ENCODE measurements at places on chromosomes 2 and 18.
A peak's percentile ranks its signal among the peaks of the same experiment; 100 is the strongest.

DNA sequence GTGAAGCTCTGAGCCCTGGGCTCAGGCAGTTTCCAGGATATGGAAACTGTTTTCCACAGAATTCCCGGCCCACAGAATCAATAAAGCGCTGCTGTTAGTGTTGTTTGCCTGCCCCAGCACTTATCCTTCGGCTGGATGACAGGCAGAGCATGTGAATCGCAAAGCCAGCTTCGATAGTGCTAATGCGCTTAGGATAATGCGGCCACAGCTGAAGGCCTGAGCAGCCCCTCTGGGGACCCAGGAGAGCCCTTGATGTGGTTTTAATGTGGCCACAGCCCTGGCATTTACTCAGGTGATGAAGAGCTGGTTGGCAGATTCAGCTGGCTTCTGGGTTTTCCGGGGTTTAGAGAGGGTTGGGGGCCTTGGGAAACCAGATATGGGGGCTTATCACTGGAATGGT, 23.7 kb downstream of the PCARE start:
- peak; percentile 73 for DNase-seq

GRCh38 chr2:225670111-225670974, 270.8 kb downstream of the NYAP2 start:
- no peak for DNase-seq

DNA sequence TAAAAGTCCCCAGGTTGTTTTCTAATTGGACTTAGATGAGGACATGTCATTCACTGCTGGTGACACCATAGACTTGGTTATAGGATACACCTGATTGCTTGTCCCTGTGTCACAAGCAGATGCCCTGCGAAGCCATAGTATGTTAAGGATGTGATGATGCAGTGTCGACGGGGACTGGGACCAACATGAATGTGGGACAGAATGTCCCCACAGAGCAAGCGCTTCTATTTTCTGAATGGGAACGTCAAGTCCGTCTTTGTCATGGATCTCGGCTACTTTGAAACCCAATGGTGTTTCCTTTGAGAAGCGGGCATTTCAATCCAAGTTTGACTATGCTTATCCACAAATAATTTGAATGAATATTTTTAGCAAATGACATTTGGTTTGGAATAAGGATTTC, 2.1 kb downstream of the GCG start:
- no peak for DNase-seq

GRCh38 chr2:65527451-65528240, 95.2 kb upstream of the SPRED2 start:
- no peak for DNase-seq

DNA sequence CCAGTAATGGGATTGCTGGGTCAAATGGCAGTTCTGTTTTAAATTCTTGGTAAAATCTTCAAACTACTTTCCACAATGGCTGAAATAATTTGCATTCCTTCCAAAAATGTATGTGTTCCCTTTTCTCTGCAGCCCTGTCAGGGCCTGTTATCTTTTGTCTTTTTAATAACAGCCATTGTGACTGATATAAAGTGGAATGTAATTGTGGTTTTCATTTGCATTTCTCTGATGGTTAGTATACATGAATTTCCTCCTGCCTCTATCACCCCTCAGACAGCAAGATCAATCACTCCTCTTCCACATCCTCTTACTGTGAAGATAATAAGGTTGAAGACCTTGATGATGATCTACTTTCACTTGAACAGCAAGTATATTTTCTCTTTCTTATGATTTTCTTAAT, 304.8 kb upstream of the FSIP2 start:
- no peak for DNase-seq

DNA sequence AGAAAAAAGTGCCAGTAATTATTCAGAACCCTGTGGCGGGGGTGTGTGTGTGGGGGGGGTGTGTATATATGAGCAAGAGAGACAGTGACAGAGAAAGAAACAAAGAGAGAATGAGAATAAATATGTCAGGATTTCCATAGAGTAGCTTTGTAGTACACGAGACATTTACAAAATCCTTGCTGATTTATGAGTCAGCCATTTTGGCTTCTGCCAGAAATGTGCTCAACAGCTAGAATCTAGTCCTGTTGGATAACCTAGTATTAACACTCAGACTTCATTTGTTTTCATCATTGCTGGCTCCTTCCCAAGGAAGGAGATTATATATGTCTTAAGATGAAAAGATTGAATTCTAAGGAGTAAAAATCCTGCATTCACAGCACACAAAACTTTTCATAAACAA, 140.5 kb upstream of the HNRNPA3 start:
- no peak for DNase-seq

- DNase-seq: no peak
Measured at GRCh38 chr2:188773075-188773474, 201.1 kb upstream of the COL3A1 start.

GRCh38 chr2:122525336-122525735, 769.9 kb downstream of the TSN start:
- DNase-seq: no peak

DNA sequence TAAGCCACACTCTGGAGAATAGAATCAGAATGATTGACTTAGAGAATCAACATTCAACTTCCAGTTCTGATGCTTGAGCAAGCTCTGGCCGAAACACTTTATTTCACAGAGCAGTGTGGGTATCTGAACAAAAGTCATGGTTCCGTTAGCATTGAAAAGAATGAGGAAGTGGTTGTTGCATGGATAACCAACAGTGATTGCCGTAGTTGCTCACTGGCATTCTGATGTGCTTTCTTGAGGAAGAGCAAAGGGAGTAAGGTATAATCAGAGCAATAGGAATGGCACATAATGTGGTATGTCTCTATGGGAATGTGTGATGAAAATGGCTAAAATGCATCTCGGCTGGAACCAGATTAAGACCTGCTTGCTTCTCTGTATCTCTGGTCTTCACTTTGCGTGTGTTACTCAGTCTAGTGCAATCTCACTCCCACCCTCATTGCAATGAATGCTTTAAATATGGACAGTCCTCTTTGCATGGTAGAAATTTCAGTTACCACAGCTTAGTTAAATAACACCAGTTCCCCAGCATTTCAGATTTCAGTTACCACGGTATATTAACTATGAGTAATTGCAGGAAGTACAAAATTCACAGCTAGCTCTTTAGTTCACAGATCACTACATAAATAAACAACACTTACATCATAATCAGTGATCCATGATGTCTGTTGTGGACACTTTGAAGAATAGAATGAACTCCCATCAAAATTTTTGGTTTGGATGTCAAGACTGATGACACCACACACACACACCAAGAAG, 7.8 kb upstream of the RAB12 start:
- DNase-seq: no peak

- no peak for DNase-seq
Measured at GRCh38 chr2:186641132-186641806, 51.4 kb downstream of the ITGAV start.

DNA sequence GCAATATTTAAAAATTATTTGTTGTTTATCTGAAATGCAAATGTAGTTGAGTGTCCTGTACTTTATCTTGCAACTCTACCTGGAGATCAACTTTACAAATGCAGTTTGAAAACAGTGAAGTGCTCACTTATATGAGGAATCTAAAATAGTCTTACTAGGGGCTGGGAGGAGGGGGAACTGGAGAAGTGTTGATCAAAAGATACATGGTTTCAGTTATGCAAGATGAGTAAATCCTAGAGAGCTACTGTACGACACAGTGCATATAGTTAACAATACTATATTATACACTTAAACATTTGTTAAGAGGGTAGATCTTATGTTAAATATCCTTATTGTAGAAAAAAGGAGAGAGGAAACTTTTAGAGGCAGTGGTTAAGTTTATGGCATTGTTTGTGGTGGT, 241.9 kb downstream of the BCL11A start:
- no peak for DNase-seq

DNA sequence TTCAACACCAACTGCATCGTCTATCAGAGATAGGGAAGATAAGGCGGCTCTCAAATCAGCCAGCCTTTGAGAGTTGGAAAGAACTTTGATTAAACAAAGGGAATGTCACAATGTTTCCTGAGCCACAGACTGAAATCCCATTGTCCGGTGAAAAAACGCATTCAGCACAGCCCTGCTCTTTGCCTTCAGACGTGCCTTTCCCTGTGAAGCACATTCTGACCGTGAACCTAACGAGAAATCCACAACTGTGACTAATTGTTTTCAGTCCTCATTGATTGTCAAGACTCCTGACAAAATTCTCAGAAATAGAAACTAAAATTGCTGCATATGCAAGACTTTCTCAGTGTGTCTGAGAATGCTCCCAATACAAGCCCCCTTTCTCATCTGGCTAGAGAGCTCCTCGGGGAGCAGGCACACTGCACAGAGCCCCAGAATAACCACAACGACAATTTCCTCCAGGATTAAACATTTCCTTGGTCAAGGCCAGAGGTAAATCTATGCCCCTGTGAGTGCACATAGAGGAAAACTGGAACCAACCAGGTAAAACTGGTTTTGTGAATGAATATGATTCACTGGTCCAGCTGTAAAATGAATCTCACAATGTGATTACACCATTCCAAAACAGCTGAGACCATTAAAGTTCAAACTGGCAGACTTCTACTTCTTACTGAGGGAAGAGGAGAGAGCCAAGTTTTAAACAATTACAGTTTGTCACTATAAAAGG, 561.9 kb upstream of the ID2 start:
- no peak for DNase-seq

DNA sequence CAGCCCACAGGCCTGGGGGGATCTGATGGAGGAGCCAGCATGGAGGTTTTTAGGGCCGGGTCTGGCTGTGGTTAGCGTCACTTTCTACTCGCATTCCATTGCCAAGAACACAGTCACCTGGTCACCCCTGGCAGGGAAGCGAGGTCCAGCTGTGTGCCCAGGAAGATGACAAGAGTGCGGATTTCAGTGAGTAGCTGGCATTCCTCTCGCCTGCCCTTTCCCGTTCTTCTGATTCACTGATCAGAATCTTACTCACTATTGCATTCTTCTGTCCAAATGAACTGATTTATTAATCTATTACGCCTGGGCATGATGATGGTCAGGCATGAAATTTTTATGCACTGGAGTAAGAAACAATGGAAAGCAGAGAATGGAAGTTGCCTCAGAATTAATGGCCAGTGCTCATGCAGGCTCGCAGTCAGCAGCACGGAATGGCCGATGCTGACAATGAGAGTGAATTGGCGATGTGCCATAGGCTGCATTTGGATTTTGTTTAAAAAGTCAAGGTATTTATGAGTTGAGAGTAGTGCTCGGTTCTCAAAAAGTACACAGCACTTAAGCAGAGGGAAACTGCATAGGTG, 76.4 kb upstream of the MGAT5 start:
- DNase-seq: no peak

DNA sequence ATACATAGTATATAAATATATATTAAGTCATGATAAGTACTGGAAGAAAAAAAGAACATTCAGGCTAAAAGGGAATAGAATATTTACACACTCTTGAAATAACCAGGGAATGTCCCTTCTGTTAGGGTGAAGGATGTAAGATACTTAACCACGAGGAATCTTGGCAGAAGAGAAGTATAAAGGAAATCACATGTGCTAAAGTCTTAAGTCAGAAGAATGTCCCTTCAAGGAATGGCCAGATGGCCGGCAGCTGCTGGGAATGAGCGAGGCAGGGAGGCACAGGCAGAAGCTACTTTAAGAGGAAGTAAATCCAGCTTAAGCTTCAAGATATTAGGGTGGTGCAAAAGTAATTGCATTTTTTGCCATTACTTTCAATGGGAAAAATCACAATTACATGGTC, 5.5 kb downstream of the CCDC102B start:
- DNase-seq: no peak

DNA sequence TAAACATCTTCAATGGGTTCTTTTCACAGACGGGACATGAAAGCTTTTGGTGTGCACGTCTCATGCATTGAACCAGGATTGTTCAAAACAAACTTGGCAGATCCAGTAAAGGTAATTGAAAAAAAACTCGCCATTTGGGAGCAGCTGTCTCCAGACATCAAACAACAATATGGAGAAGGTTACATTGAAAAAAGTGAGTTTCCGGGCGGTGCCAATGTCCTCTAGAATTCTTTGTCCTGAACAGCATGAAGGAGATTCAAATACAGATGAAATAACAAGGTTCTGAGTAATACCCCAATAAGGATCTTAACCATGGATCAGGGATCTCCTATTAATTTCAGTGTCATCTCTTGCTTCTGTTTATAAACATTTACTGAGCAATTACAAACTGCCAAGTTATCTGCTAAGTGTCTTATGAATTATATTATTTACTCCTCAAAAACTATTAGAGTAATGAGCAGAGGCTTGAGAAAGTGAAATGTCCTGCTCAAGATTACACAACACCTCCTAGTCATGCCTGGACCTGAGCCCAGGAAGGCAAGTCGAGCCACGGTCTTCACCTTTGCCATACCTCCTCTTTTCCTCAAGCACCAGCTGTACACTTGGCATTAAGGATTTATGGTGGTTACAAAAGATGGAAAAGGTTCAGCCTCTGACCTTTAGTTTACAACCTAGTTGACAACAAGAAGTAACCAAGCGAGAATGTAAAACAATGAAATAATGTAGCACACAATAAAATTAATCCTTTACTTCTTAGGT, 22.6 kb downstream of the DHRS9 start:
- no peak for DNase-seq

DNA sequence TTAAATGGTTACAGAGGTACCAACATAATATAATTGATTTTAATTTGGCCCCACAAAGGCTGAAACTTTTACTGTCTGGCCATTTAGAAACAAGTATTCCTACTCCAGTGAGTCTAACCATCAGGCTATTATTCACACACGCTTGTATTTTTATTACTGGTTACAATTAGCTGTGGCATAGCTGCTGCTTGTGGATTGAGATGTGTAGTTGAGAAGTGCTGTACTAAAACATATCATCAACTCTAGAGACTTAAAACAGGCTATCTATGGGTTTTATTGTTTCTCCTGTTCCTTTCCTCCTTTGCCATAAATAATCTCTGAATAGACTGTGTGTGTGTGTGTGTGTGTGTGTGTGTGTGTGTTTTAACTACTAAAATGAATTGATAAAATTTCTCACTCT, 530.2 kb downstream of the CCDC85A start:
- DNase-seq: no peak

DNA sequence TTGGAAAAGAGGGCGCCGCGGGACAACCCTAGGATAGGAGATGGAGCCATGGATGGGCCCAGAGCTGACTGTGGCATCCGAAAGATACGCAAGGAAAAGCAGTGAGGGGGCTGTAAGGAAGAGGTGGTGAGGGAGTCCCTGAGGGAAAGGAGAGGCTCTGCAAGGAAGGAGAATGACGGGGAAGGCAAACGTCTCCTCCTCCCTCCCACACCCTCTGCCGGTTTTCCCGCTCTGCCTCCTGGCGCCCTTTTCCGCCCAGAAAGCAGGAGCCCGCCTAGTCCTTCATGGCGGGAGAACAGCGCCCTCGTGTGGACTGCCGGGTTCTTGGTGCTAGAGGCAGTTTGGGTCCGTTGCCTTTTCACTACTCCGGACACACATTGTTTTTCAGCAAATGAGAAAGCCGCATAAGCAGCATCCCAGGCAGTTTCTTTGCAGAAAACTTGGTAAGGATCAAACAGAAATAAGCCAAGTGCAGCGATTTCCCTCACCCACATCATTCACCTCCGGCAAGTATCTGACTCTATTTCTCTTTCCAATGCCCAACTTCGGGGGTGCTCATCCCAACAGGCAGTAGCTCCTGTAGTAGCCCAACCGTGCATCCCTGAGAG, 200.4 kb downstream of the INO80D start:
- no peak for DNase-seq
